ENCODE measurements at places on chromosomes 5 and 9.

GRCh38 chr9:121836366-121836885, 185.0 kb downstream of the DAB2IP start:
- DNase-seq, result no peak

GRCh38 chr9:127863191-127863621, 8.7 kb upstream of the ENG start:
- DNase-seq, result no peak

DNA sequence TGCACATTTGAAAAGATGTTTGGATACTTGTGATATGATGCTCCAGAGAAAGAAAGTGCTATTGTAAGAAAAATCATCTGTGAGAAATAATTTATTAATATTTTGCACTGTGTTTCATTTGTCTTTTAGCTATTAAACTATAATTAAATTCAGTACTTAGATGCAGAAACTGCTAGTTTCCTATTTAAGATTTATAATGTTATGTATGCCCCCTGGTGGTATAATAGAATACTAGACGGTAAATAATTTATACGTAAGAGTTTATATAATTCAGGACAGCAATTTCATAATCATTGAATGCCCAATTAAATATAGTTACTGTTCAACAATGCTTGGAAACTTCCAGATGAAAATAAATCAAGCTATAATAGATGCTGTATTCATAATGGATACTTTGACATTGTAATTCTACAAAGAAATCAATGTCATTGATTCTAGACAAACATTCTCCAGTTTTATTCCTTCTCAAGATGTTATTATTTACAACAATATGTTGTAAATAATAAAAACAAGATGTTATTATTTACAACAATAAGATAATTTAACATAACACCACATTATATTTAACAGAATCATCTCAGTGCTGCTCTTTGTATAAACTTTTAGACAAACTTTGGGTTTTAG, 101.0 kb downstream of the TMEM232 start:
- DNase-seq, result peak; percentile 50

DNA sequence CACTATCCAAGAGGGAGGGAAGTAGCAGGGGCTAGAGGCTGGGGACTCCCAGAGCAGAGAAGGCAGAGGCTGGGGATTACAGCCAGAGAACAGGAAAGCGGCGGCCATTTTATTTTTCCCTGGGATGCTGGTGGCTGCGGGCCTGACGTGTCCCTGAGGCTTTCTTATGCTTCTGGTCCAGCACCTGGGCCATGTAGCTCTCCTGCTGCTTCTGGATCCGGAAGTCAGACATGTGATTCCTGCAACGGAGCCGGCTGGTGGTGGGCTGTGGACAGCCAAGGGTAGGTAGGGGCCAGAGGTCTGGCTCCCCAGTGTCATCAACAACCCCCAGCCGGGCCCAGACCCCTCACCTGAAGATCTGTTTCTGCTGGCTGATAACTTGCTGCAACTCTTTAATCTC, 1.8 kb upstream of the PROB1 start:
- no peak for DNase-seq

GRCh38 chr5:128674837-128675446, 136.9 kb upstream of the FBN2 start:
- peak; percentile 55 for DNase-seq

DNA sequence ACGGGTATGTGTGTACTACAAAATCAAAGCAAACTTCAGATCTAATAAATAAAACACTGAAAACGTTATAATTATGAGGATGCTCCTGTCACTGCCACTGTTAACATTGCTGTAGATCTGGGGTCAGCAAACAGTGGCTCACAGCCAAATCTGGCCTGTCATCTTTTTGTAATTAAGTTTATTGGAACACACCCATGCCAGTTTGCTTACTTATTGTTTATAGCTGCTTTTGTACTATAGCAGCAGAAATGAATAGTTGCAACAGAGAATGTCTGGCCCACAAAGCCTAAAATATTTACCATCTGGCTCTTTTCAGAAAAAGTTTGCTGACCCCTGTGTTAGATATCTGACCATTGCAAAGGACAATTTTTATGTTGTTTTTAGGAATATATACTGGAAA, 32.1 kb downstream of the PRRC1 start:
- DNase-seq, result no peak

DNA sequence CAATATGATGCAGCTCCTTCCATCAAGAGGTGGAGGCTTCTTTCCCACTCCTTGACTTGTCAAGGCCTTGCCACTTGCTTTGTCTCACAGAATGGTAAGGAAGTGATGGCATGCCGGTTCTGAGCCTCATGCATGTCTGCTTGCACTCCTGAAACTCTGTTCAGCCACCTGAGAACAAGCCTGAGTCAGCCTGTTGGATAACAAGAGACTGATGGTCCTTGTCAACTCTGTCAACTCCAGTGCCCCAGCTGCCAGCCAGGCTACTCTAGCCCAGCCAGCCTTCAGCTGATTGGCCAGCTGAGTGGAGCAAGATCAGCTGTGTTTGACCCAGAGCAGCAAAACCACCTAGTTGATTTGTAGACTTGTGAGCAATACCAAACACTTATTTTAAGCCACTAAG, 4.4 kb upstream of the TENT4A start:
- DNase-seq, result no peak

GRCh38 chr5:155850370-155850769, 476.6 kb upstream of the SGCD start:
- no peak for DNase-seq

DNA sequence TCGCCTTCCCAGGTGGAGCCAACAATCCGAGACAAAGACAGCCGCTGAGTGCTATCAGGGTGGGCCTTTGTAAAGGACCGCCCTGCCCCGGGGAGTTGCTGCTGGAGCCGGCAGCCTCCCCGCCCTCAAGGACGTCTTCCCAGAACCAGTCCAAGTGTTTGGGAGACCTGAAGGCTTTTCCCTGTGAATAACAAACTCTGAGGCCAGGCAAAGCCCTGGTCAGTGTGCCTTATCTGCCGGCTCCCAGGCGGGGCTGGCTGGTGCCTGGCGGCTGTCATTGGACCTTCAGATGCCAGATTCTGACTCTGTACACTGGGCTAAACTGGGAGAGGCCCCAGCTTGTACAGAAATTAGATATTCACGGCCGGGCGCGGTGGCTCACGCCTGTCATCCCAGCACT, 2.1 kb downstream of the SLC9A3 start:
- no peak for DNase-seq

DNA sequence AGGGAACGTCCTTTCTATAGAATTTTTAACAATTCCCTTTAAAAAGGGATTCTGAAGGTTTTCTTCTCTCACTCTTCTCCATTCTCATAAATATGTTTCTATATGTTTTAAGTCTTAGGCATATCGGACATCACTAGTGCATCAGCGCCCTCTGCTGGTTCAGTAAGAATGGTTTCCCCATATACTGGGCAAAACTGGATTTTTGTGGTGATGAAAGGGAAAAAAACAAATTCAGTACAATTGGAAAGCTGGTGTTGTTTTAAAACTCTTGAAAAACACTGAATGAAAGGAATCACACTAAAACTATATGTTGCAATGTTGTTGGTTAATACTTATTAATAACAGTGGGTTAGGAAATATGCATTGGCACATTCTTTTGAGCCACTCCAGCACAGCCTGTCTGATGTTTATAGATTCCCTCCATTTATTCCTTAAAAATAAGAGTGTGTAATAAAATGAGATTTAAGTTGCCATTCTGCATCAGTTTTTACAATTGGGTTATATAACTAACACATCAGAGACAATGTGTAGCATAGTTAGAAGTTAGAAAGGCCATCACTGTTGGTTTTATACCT, 15.8 kb downstream of the CWC27 start:
- DNase-seq, result peak; percentile 72

DNA sequence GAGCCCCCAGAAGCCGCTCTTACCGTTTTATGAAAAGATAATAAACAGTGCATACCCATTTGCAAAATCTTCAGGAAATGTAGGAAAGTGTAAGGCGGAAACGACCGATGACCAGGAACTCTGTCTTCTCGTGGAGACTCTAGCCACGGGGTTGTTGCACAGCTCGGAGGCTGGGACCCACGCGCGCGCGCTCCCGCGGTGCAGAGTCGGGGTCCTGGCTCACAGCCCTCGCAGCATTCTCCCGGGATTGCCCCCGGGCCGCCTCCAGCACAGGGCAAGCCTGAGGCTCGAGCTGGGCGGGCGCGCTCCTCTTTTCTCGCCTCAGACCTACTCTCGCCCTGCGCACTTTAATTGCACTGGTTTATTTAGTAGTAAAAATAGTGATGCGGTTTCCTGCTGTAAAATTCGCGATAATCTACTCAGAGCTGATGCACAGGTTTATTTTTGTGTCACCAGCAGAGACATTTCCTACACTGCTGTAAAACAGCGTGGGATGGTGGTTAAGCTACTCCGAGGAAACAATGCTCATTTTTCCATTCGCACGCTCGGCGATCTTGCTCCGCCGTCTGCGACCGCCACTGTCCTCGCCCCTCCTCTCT, 15.5 kb downstream of the TRIM7 start:
- DNase-seq, result no peak

GRCh38 chr9:35277628-35278359, 116.0 kb downstream of the UNC13B start:
- peak; percentile 54 for DNase-seq

- no peak for DNase-seq
Measured at GRCh38 chr5:91243286-91243685, 139.8 kb downstream of the ARRDC3 start.

DNA sequence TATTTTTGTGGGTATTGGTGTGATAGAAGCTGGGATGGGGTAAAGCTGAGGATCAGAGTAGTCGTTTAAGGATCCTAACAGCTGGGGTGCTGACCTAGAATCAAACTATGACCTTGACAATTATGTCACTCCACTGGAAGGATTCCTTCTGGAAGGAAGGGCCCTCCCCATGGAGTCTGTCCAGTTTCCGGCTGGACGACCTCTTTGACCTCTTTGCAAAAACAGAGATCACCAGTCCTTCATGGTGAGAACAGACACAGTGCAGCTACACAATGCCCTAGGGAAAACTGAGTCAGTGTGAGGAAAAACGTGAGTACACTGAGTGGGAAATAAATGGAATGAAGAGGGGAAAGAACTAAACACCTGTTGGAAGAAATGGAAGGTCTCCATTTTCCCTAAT, 445.6 kb downstream of the MAT2B start:
- no peak for DNase-seq

GRCh38 chr9:6910032-6910431, 152.3 kb downstream of the KDM4C start:
- DNase-seq, result peak; percentile 22

DNA sequence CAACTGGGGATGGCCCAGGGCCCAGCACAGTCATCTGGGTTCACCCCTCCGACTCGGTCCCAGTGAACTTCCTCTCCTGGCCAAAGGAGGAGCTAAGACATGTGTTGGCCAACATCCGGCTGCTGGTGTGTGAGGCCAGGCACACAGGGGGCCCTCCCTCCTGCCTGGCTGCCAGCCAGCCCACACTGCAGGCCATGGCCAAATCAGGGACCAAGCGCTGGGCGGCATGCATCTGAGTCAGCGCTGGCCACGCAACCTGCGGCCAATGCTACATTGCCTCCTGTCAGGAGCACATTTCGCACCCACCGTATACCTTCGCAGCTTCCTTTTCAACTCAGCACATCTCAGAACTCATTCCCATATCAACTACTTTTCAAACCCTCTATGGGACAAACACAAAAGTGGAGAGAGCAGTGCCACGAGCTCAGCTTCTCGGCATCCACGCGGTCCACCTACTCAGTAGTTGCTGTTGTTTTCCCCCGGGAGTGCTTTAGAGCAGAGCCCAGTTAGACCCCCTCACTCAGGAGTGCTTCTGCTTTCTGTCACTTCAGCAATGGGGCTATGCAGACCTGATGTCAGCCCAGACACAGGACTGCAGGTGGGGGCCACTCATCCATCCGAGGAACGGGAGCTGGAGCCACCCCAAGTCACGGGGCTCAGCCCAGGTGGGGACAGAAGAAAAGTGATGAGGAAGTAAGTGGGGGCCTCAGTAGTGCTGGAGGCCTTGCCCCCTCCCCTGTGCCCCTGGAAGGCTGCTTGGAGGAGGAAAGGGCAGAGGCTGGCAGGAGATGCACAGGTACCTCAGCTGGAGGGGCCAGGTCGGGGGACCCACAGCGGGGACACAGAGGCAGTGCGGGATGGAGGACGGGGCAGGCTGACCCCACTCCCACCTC, 13.9 kb downstream of the NINJ1 start:
- DNase-seq, result peak; percentile 70

DNA sequence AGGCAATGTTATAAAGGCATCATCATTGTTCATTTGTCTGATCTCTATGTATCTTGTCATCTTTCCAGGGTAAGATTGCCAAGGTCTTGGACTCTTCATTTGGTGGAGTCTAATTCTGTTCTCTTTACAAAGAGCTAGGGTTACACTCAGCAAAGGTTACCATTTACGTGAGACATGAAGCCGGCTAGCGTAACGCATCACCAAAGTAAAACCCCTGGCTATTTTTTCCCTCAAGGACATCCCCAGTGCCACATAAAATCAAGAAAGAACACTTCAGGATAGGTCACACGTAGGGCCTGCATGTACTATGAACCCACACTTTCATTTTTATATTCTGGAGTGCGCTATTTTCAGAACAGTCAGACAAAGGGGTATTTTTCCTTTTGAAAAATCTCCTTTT, 20.0 kb upstream of the MYOT start:
- no peak for DNase-seq

DNA sequence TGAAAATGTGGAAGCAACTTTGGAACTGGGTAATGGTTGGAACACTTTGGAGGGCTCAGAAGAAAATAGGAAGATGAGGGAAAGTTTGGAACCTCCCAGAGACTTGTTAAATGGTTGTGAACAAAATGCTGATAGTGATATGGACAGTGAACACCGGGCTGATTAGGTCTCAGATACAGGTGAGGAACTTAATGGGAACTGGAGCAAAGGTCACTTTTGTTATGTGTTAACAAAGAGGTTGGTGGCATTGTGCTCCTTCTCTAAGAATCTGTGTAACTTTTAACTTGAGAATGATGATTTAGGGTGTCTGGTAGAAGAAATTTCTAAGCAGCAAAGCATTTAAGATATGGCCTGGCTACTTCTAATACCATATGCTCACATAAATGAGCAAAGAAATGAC, 36.4 kb upstream of the CXCL14 start:
- DNase-seq, result no peak

GRCh38 chr9:6076851-6077250, 61.4 kb upstream of the RANBP6 start:
- peak; percentile 3 for DNase-seq

DNA sequence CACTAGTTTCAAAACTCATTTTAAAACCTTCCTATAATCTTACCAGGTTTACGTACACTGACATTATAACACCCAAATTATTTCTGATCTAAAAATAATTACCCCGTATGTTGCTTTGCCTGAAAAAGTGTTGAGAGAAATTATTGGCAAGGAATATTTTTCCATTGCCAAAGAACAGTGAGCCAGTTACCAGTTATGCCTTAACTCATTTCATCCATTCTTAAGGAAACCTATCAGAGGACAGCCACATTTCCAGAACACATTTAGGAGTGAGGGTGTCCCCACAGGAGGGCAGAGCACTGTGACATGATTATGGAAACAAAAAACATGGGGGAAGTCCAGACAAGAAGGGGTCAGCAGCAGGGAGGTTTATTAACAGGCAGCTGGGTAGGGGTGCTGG, 52.2 kb downstream of the GABBR2 start:
- DNase-seq, result no peak

GRCh38 chr5:135323701-135324132, 75.3 kb downstream of the MACROH2A1 start:
- DNase-seq, result no peak
